ENCODE measurements at places on chromosomes 3 and 15.

DNA sequence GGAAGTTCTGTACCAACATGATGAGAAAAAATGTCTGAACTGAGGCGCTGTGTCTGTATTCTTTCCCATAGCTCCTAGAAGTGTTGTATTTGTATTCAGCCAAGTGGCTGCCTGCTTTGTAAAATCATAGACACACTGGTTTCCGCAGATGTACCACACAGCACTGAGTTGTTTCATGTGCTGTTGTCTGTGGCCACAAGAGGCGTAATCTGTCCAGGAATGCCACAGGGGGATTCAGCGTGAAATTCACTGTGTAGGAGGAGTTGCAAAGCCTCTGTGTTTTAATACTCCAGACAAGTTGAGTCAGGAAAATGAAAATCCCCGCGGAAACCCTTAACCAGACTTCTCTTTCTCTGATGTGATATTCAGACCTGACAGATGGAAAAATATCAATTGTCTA lies 462.2 kb downstream of the NSUN3 start:
- peak; percentile 21 for DNase-seq

- no peak for DNase-seq
Observed at GRCh38 chr3:143147707-143148106, 28.1 kb downstream of the CHST2 start.

- no peak for DNase-seq
Observed at GRCh38 chr3:115151921-115152320, 4.8 kb upstream of the ZBTB20 start.

DNA sequence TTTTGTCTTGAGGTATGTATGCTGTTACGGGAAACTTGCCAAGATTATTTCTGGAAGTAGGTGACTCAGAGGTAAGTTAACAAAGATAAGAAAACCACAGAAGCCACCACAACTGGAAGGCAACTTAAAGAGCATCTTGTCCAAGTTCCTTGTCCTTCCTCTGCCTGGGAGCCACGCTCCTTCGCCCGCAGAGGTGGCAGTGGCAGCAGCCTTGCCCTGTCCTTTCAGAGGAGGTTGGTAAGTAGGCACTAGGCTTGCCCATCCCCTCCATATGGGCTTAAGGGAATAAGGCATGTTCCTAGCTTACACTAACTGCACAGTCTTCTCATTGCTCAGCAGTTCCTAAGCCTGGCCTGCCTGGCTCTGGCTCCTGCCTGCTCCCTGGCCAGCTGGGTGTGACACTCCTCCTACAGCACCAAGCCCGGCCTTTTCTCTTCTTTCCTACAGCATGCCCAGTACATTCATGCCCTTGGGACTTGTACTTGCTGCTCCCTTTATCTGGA lies 48.0 kb upstream of the RAB6B start:
- no peak for DNase-seq

DNA sequence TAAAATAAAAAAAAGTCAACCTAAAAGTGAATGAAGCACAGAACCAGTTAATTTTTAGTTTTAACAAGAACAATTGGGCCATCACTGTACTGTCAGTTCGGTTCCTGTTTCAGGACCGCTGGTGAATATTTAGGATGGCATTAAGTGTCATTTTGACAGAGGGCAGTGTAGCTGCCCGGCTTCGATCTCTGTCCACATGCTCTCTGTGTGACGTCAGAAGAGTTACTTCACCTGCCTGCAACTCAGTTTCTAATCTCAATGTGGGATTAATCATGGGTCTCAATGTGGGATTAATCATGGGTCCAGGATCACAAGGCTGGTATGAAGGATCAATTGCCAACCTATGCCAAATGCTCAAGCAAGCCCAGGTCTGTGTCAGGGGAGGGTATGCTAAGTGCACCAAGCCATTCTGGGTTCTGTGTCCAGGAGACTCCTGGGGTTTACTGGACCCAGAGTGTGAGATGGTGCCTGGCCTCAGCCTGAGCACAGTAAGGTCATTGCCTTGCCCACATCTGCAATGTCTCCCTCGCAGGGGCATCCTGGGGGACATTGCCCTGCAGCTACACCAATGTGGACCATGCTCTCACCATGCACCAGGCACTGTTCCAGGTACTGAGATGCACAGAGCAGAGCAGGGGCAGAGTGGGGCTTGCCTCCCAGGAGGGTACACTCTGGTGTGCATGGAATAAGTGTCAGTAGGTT lies 8.1 kb downstream of the GABRA5 start:
- no peak for DNase-seq

- no peak for DNase-seq
Observed at GRCh38 chr3:184531626-184532280, 29.8 kb upstream of the EPHB3 start.

GRCh38 chr3:9897408-9898372 lies 5.0 kb upstream of the IL17RE start:
- DNase-seq = no peak

- no peak for DNase-seq
Observed at GRCh38 chr3:73768524-73769308, 144.0 kb upstream of the PDZRN3 start.

Data from neural crest cell (in vitro differentiated cells).